ENCODE measurements at places on chromosomes 7 and 10.
A peak's percentile ranks its signal among the peaks of the same experiment; 100 is the strongest.

DNA sequence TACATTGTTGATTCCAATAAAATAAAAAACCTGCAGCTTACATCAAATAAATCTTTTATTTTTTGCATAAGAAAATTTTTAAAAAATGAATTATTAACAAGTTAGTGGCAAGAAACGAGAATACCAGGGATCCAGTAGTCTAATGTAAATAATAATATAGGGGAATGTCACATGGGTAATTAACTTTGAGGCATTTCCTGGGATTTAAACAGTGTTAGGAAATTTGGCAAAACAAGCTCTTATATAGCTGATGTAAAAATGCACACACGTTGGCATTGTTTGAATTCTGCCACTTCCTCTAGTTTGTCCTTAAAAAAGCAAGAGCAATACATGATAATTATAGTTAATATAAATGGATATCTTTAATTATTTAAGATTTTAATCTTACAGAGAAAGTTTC lies 768.6 kb downstream of the CNTNAP2 start:
- ATAC-seq, result no peak

DNA sequence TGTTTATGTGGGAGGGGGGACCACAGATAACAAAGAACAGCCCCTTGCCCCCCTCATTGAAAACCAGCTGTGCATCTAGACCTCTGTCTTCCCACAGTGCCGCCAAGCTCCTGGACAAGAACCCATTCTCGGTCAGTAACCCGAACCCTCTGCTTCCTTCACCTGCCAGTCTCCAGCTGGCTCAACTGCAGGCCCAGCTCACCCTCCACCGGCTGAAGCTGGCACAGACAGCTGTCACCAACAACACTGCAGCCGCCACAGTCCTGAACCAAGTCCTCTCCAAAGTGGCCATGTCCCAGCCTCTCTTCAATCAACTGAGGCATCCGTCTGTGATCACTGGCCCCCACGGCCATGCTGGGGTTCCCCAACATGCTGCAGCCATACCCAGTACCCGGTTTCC lies 91.0 kb upstream of the PDCD4 start:
- ATAC-seq, result no peak

DNA sequence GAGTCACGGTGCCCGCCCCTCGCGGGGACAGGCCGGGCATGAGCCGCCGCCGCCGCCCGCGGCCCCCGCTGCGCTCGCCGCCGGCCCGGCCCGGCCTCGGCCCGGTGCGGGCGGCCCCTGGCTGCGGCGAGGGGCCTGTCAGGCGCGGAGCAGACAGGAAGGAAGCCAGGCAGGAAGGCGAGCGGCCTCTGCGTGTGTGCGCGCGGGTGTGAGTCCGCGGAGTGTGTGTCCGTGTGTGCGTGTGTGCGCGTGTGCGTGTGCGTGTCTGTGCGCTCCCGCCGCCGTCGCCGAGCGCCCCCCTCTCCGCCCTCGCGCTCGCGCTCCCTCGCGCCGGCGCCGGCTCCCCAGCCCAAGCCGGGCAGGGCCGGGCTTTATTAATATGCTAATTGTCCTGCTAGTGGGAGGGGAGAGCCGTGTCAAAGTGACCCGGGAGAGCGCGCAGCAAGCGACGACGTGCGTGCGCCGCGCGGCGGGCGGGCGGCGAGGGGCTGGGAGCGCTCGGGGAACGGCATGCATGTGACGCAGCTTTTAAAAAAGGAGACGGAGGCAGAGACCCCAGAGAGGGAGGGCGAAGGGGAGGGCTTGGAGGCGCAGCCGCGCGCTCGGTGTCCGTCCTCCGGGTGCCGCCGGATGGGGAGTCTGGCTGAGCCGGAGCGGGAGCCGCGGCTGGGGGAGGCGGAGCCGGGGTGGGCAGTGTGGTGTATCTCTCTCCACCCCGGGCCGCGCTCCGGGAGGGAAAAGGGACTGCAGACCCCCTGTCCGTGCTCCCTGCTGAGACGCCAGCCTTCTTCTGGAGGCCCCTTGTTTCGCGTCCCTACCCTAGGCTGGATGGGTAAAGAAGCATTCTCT lies at the start of gene LDB1:
TSS of gene LDB1 (minus strand) at position 227 of the 849 bp plus-strand sequence. CDS start 258 bp downstream, outside the sequence.
- peak; percentile 62 for ATAC-seq

DNA sequence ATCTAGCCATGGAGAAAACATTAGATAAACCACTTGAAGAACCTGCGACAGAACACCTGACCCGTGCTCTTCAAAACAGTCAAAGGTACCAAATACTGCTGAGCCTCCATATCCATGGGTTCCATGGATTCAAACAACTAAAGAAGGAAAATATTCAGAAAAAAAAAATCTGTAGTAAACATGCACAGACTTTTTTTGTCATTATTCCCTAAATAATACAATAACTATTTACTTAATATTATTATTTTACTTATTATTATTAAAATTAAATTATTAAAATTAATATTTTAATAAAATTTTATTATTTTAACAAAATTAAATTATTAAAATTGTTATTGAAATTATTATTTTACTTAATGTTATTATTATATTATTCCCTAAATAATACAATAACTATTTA lies 101.0 kb upstream of the PDE1C start:
- no peak for ATAC-seq

GRCh38 chr7:143126146-143126545 lies 5.7 kb upstream of the PIP start:
- no peak for ATAC-seq

DNA sequence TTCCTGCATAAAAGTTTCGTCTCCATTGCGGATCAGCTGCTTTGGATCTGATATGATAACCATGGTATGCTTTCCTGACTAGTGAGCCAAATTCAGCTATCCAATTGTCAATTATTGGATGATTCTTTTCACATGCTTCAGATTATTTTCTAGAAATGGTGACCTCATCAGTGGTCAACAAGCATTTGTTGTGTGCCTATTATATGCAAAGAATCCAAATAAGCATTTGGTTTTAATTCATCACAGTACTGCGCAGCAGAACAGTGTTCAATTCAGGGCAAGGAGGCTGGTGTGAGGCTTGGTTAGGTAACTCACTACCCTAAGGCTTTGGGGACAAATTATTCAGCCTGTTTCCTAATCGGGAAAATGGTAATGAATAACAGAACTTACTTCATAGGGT lies 200.5 kb downstream of the SKAP2 start:
- ATAC-seq, result no peak

Data from SK-N-SH treated with all-trans-retinoic acid at 6 μM for 48 hours (cell line).